ENCODE measurements at places on chromosomes 6 and 20.

GRCh38 chr6:101444717-101445116 lies 51.2 kb downstream of the GRIK2 start:
- no peak for ATAC-seq

- no peak for ATAC-seq
Measured at GRCh38 chr20:694496-694895, 18.9 kb upstream of the SCRT2 start.

GRCh38 chr6:119312875-119313338 lies 36.7 kb downstream of the MAN1A1 start:
- peak; percentile 46 for ATAC-seq

DNA sequence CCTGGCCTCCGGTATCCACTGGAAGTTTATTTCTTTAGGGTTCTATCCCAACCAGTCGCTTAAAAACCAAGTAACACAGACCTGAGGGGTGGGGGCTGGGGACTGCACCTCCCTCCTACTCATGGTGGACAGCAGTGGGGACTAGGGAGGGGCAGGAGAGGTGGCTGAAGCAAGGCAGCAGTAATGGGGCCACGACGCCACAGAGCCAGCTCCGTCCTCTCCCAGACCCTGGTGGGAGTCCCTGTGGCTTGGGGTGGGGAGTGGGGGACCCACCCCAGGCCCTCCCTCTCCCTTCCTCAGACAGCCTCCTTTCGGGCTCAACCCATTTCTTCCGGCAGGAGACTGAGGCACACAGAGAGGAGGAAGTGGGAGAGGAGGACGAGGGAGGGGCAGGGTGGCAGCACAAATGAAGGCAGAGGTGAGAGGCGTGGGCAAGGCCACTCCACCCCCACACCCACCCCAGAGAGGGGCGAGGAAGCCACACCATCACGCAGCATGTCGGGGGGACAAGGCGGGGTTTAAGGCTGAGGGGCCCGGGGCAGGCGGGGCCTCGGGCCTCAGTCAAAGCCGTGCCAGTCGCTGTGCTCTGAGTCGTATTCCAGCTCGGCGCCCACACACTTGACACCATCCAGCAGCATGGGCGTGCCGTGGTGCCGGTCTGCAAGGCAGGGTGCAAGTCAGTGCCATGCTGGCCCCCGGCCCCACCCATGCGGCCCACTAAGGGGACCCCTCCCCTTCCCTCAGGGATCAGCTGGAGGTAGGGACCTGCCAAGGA lies 13.9 kb downstream of the ADISSP start:
- ATAC-seq = no peak

- no peak for ATAC-seq
Measured at GRCh38 chr6:150490586-150490985, 109.1 kb upstream of the PLEKHG1 start.

All from activated CD4-positive, CD25-positive, alpha-beta regulatory T cell treated with anti-CD3 and anti-CD28 coated beads, Interleukin-2, amount 50 U/mL, for 24 hours (primary cell).